ENCODE measurements at places on chromosomes 7 and 10.

GRCh38 chr7:107180378-107180777 lies 11.6 kb downstream of the HBP1 start:
- DNase-seq: no peak

- DNase-seq: no peak
Observed at GRCh38 chr10:110867807-110868465, 3.8 kb upstream of the PDCD4 start.

DNA sequence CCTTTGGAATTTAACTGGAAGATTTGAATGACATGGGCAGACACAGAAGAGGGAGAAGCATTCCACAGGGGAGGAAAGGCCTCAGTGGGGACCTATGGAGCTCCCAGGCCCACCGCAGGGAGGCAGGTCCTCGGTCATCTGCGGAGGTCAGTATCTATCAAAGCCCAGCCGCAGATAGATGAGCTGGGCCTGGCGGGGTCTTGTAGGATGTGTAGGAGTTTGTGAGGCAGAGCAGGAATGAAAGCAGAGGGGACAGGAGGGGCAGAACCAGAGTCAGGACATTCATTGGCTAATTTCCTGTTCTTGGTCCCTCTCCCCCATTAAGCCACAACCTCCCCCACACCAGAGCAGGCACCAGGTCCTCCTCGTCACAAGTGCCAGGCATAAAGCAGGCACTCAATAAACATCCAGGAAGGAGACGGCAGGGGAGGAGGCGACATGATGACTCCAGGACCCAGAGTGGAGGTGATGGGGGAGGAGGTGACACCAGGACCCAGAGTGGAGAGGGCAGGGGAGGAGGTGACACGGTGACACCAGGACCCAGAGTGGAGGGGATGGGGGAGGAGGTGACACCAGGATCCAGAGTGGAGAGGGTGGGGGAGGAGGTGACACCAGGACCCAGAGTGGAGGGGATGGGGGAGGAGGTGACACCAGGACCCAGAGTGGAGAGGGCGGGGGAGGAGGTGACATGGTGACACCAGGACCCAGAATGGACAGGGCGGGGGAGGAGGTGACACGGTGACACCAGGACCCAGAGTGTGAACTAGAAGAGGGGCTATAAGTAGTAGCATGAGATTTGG lies 83.7 kb upstream of the PDGFA start:
- no peak for DNase-seq

GRCh38 chr7:41938371-41938770 lies 235.5 kb upstream of the INHBA start:
- DNase-seq: no peak

DNA sequence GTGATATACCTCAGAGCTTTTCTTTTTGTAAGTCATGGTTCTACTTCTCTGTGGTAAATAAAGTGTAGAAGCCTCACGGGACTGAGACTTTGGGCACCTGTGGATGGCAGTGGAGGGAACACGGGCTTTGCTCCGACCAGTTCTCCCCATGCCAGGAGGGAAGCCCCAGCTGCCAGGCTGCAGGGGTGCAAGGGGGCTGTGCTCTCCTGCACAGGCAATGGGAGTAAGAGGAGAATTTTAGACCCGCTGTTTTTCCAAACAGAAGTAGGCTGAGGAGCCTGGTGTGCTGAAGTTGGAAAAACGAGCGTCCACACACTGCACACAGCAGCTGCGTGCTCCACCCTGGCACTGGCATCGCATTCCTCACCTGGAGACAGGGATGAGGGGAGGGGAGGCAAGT lies 282.4 kb downstream of the TNS3 start:
- no peak for DNase-seq

GRCh38 chr7:73329861-73330581 lies 2.1 kb downstream of the FKBP6 start:
- DNase-seq: no peak

- DNase-seq: no peak
Observed at GRCh38 chr10:78209970-78210369, 176.3 kb downstream of the RPS24 start.

DNA sequence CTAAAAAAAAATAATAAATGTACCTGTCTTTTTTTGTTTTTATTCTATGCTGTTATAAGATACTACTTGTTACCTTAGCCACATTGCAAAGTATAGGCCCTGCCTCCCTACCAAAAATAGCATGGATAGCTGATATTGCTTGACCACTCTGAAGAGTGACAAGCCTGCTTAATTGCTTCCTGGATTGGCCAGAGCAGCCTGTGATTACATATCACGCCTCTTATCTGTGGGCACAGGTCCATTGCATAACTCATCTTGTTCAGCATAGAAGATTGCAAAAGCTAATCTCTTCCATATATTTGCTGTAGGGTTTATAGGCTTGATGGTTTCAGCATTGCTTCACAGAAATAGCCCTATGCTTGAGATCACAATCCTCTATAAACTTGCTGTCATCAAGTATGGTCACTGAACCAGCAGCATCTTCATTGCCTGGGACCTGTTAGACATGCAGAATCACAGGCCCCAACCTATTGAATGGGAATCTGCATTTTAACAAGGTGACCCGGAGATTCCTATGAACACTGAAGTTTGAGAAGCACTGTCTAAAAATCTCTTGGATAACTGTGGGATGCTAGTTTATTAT lies 280.8 kb upstream of the CDC14C start:
- DNase-seq: no peak

DNA sequence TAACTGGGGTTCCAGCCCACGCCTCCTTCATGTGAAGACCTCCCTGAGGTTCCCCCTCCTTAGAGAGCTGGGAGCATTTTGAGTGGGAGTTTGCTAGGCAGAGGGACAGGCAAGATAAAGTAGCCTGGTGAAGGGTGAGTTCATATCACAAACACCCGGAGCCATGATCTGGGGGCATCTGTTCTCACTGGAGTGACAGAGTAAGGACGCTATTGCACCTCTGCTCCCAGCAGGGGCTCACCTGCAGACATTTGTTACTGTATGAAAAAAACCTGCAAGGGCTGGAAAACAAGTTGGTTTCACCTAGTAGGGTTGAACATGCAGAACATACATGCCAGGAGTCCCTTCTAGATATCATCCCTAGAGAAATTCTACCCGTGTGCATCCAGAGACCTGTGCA lies 88.4 kb downstream of the CARD11 start:
- no peak for DNase-seq

DNA sequence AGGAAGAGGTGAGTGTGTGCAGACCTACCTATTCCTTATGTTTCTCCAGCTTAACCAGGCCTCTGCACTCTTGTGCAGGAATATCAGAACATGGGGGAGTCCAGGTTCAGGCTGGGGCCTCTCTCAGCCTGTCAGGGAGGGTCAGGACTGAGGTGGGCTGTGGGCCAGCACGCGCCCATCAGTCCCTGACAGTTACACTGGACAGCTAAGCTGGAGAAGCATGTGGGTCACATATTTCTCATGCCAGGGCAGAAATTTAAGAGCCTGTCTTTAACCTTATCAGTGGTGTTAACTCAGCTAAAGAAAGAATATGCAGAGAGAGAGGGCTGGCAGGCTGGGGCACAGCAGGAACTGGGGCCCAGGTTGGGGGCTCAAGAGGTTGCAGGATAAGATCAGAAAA lies 8.7 kb upstream of the POLD2 start:
- no peak for DNase-seq

DNA sequence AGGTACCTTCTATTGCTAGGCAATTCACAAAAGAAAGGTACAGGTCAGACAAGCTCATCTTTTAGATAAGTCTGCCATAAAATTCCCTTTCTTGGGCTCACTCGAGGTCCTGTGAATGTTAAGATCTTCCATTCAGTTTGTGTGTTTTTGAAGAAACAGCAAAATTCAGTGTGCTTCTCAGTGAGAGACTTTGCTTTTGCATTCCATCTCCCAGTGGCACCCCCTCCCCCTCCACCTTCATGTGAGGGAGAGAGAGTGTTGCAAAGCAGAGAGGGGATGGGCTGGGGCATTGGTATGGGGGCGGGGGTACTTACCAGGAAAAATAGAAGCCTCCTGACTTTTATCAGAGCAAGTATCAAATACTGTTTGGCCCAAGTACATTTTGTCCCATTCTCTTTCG lies 3.8 kb upstream of the TECTB start:
- DNase-seq: no peak
